ENCODE measurements at places on chromosomes 5 and 9.

DNA sequence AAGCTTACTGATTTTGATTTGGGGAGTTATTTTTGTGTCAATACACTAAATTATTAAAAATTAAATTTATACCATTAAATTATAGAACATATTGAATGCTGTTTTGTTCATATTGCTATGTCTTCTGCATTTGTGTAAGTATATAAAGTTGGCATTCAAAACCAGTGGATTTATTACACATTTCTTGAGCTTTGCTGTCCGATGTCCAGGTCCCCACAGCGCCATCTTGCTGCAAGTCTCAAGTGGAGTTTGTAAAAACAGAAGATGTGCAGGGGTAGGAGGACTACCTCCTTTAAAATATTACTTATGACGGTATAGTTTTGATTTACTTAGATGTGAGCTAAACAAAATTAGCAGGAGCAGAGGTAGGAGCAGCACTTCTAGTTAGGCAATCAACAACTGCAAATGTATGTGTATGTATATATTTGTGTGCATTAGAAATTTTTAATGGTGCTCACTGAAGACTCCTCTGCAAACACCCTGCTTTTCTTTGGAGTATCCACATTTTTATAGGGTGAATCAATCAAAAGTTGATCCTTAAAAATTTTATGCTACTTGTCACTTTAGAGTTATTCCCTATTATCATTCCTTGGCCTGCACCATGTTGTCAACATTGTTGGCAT lies 37.4 kb downstream of the CPEB4 start:
- peak; percentile 81 for DNase-seq

GRCh38 chr5:131381021-131381420 lies 117.2 kb downstream of the CDC42SE2 start:
- DNase-seq: no peak

GRCh38 chr9:123437201-123437600 lies 81.2 kb downstream of the CRB2 start:
- no peak for DNase-seq

GRCh38 chr9:137748741-137749140 lies 128.8 kb upstream of the CACNA1B start:
- no peak for DNase-seq

DNA sequence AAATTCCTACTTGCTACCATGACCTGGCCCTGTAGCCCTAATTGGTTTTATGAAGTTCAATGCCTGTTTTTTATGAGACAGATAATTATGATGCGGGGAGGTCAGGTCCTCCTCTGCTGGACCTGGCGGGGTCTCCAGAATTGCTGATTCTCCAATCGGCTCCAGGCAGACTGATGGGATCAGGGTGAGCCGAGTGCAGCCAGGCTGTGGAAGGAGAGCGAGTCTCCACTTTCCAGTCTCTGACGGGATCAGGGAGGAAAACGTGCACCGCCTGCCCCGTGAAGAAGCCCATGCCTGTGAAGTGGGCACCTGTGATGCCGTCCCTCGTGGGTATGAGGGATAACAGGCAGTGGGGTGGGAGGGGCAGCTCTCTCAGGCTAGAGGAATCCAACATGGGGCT lies 71.5 kb upstream of the HSPA9 start:
- peak; percentile 25 for DNase-seq

GRCh38 chr9:29830821-29831220 lies 2257.5 kb upstream of the C9orf72 start:
- DNase-seq: no peak
